ENCODE measurements at places on chromosomes 5 and 9. TPM values are rescaled to one million over a fixed set of nuclear protein-coding genes. Genes with fewer than 3 reads are reported as not detected.

The KLHL3 gene
- total RNA-seq, result 3.7 TPM

The SUSD1 gene
- 7.7 TPM for total RNA-seq

The COX7C gene
- 140 TPM for total RNA-seq

The COL5A1 gene
- total RNA-seq, result 56.7 TPM
